ENCODE measurements at places on chromosomes 2 and 18.

DNA sequence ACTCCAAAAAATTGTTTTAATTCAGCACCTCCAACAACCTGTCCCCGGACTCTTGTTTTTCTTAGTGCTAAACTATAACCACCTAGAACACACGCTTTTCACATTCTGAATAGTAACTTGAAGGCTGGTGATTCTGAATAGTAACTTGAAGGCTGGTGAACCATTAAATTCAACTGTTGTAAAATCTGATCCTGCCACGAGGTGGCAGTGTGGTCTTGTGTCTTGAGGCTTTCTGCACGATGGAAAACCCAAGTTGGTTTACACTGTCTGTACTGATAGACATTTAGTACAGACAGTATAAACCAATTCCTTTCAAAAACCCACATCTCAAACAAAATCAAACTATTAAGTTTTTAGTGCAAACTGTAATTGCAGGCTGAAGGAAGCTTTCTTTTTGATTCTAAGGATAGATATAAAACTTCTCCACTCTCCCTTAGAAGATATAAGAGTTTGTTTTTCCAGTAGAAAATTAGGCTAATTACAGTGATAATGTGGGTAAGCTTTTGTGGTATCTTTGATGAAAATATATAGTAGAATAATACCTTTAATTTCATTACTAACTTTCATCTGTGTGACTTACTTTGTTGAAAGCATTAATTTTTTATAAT is 57.6 kb downstream of the VAPA start:
- DNase-seq, result no peak

- no peak for DNase-seq
Observed at GRCh38 chr2:112870841-112871835, 34.6 kb upstream of the IL1B start.

GRCh38 chr2:112150851-112151250 is 12.7 kb downstream of the FBLN7 start:
- no peak for DNase-seq

DNA sequence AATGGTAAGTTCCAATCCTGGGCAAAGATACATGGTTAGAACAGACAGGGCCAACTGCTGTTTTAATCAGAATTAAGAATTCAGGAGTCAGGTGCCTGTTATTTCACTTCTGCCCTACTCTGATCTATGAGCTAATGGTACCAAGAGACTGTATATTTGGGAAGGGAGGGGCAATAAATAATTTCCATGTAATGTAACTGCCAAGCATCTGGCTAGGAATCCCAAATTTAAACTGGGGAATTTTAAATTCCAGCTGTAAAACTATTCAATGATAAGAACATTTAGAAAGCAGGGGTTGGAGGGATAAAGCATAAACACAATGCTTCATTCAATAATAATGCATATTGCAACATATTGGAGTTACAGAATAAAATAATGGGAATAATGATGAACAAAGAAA is 49.7 kb downstream of the SCN7A start:
- DNase-seq, result no peak

DNA sequence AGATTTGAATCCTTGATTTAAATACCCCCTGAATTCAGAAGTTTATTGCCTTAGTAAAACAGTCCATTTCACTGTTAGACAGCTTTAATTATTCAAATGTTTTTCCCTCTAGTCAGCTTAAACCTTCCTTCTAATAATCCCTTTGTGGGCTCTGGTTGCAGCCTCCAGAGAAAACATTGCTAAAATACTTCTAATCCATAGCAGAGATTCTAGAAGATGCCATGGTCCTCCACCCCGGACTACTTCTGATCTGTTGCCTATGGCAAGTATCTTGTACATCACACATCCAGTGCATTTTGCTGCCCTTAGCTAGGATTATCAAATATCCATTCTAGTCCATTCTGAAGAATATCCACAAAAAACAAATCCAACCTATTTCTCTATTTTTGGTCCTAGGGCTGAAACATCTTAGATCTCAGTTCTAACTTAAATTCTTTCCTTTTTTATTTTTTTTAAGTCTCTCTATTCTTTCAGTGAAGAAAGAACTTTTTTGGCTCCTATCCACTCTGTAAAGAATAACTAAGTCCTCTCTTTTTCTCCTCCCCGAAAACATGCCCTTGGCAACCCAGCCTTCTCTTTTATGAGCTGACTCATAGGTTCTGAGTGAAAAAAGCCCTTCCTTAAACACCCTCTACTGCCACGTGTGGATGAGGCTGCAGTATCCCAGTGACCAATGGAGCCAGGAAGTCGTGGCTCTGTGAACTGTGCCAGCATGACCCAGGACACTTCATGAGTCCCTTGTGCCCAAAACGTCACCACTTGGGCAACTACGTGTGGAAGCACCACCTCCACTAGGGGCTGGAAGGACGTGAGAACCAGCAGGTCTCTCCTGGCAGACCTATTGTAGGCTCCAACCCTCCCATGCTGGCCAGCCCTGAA is 349.8 kb downstream of the TNS1 start:
- DNase-seq, result no peak

GRCh38 chr2:146209842-146210275 is 1635.0 kb upstream of the ACVR2A start:
- no peak for DNase-seq

DNA sequence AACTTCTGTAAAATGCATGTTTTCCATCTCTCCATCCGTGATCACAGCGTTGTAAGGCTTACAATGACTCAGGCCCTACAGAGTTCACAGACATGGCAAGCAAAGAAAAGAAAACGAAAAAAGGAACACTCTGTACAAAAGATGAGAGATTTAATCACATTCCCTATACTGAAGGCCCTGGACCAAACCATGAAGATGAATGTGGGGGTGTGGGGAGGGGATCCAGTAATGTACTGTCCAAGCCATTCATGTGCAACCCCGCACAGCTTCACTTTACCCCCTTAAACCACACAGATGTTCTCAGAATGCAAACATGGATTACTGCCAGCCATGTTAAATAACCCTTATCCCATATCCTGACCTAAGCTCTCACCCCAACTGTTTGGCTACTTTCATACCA is 391.1 kb downstream of the NCKAP5 start:
- no peak for DNase-seq

GRCh38 chr2:41736105-41736567 is 311.7 kb upstream of the PKDCC start:
- DNase-seq, result peak; percentile 40

GRCh38 chr18:59704146-59704545 is 6.9 kb upstream of the CCBE1 start:
- no peak for DNase-seq

GRCh38 chr2:96391828-96392200 is 56.2 kb downstream of the NCAPH start:
- DNase-seq, result no peak

GRCh38 chr2:216404010-216404618 is 8.2 kb upstream of the SMARCAL1 start:
- no peak for DNase-seq

GRCh38 chr18:44786688-44787087 is 106.0 kb downstream of the SETBP1 start:
- DNase-seq, result no peak

GRCh38 chr18:57026316-57026715 is 120.6 kb upstream of the BOD1L2 start:
- no peak for DNase-seq

DNA sequence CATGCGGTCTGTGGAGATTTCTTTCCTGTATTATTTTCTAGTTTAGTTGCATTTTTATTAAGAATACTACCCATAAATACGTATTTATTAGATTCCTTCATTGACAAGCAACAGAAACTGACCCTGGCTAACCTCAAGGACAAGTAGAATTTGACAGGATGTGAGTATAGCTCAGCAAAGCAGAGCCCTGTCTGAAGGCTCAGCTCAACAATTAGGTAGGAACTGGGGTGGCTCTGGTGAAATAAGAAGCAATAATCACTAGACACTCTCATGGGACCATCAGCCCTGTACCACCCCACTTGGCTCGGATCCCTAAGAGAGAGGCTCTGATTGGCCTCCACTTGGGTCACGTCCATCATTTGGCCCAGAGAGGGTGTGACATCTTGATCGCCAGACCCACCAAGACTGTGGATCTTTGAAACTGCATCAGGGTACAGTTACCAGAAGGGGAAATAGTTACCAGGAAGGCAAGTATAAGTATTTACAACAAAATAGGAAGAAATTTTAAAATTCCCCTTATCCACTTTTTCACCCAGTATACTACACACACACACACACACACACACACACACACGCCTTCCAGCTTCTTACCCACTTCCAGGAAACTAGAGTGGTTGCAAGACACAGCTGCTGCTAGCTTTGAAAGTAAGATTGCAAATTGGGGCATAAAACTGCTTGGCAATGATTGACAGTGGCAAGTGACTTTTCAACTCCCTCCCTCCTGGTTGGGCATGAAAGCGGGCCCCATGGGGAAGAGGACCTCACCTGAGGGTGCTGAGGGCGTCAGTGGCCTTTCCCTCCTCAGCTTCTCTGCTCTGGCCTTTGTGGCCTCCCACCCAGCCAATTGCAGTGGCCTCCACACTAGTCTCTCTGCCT is 41.8 kb downstream of the KCTD18 start:
- no peak for DNase-seq

DNA sequence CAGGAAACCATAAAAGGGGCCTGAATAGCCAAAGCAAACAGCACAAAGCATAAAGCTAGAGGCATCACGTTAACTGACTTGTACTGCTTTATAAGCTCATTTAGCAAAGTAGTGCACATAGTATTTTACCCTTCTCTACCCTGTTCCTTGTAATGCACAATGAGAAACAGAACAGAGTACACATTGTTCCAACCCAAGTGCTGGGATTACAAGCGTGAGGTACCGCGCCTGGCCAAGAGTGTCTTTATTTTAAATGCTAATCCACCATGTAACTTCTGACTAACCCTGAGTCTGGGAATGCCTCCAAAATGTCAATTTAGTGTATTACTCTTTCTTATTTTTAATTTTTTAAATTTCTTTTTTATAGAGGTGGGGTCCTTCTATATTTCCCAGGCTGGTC is 46.4 kb upstream of the STON1 start:
- DNase-seq, result no peak

GRCh38 chr18:56973487-56973886 is 173.4 kb upstream of the BOD1L2 start:
- DNase-seq, result no peak

GRCh38 chr2:215063526-215063925 is 74.9 kb downstream of the ABCA12 start:
- no peak for DNase-seq

GRCh38 chr2:7612969-7613368 is 695.8 kb downstream of the RNF144A start:
- DNase-seq, result no peak

GRCh38 chr2:64770781-64771334 is 117.1 kb upstream of the SERTAD2 start:
- no peak for DNase-seq

GRCh38 chr2:179745635-179746256 is 115.7 kb downstream of the ZNF385B start:
- no peak for DNase-seq

DNA sequence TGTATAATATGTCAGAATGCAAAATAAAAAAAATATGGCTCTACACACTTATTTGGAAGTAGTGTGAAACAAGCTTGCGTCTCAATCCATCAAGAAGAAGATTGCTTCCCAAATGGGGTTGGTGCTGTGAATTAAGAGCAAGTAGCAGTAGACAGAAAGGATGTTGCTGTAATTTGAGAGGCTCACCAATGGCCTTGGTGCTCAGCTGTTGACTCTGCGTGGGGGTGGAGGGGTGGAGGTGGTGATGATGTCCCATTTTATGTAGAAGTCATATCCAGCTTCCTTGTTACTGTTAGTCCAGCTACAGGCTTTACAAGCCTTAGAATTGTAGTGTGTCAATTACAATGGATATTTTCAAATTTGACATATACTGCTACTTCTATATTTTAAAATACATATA is 223.4 kb upstream of the RND3 start:
- no peak for DNase-seq

DNA sequence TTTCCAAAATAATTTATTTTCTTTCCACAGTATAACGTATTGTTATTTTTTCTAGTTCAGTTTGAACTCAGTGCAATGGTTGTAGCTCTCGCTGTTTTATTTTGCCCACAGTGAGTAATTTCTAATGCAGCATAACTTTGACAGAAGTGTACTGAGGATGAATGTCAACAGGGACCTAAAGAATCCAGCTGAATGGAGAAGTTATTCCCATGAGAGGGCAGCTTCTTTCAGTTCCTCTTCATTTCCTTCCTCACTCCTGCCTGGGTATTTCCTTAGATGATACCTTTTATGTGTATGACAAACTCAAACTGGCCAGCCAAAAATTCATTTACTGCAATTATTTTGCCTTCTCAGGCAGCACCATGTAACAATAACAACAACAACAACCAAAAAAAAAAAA is 1223.1 kb upstream of the ZEB2 start:
- DNase-seq, result no peak

GRCh38 chr2:233974530-233975071 is 57.4 kb downstream of the TRPM8 start:
- DNase-seq, result no peak

- no peak for DNase-seq
Observed at GRCh38 chr2:694174-694573, 17.0 kb upstream of the TMEM18 start.

DNA sequence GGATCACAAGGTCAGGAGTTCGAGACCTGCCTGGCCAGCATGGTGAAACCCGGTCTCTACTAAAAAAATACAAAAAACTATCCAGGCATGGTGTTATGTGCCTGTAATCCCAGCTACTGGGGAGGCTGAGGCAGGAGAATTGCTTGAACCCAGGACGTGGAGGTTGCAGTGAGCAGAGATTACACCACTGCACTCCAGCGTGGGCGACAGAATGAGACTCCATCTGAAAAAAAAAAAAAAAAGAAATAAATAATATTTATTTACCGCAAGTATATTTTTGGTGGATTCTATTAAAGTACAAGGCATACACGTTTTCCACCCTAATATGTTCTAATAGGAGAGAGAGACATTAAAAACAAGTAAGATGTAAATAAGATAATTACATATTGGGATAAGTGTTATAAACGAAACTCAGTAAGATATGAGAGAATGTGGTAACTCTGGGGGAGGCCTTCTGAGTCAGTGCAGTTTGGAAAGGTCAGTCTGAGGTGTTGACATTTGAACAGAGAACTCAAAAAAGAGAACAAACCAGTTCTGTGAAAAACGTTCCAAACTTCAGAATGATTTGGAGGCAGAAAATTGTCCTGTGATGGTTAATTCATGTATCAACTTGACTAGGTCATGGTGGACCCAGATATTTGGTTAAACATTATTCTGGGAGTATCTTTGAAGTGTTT is 8.8 kb upstream of the POLI start:
- DNase-seq, result no peak

DNA sequence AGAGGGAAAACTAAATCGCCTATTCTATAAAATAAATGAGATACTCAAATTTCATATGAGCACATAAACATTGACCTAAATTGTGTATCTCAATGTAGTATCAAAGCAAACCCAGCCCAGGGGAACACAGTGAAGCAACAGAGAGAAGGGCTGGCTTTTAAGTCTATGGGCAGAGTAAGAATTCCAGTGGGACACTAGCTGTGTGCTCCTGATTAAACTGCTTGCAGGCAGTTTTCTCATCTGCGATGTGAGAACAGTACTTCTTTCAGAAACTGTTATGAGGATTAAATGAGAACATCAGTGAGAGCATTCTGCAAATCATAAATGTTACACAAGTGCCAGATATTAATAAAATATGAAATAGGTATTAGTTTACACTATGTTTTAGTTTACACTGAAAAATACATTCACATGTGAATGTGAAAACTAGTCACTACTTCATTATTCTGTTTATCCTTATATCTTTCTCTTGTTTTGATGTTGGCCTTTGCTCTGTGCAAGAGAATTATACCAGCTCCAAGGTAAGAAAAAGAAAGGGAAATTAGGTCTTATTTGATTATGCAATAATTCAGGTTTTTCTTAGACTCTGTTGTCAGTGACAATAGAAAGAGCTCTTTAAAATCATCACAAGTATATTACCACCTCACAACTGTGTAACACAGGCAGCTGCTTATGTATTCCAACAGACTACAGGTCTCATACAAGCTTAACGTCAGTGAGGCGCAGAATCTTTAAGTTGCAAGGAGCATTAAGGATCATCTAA is 47.5 kb downstream of the GAREM1 start:
- no peak for DNase-seq
